ENCODE measurements at places on chromosomes 16 and 17.

DNA sequence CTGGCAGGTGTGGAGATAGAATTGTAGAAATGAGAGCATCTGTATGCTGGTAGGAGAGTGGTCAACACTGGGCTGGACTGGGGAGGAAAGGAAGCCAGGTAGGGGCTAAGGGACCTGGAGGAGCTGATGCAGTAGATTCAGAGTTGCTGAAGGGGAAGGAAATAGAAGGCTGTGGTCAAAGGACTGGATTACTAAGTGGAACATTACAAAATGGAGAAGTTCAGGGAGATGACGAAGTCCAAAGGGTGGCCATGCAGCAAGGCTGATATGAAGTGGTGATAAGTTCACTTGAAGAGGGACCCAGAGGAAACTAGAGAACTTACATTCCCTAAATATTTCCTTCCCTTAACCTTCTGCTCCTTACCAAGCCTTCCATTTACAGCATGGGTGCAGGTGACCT lies 8.6 kb upstream of the CCL2 start:
- no peak for DNase-seq

DNA sequence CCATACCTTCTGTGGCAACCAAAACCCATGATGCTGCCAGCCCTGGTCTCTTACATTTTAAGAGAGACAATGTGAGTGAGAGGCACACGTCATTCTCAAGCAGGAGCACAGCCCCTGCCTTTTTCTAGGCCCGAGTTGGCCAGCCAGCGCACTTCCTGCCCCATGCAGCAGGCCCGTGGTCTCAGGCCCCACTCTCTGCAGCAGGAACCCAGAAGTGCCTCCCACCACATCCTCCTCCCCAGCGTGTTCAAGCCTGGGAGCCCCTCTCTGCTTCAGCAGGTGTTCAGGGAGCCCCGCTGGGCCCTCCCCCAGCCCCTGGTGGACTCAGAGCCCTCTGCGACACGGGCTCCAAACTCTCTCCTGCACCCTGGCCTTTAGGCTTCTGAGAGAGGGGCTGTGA lies 30.5 kb downstream of the ITGAE start:
- peak; percentile 47 for DNase-seq

DNA sequence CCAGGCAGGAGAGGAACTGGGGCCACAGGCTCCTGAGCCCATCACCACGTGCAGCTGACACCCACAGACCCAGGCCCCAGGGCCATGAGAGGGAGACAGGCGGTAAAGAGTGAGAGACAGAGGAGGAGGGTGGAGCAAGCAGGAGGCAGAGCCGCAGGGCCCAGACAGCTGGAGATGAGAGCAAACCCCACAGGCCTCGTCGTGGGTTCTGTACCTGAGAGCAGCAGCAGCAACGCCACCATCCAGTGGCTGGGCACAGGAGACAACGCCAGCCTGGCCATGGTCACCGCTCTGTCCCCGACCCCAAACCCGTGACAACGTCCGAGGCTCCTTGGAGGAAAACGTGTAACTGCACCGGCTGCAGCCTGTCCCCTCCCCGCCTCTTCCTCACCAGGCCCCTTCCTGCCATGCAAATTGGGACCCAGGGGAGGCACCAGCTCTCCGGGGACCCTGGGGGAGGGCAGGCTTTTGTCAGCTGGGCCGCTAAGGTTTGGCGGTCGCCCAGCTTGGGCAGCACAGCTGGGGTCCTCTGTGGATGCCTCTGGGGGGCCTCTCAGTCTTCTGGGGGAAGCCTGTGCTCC lies at the start of gene CD79B:
Gene CD79B (minus strand): TSS at position 351 of the 581 bp plus-strand sequence. CDS start 70 bp downstream, at position 281.
- peak; percentile 61 for DNase-seq

- peak; percentile 43 for DNase-seq
Observed at GRCh38 chr16:19389246-19389645, 28.4 kb upstream of the TMC5 start.

GRCh38 chr17:37527249-37527851 lies 37.7 kb downstream of the DUSP14 start:
- peak; percentile 25 for DNase-seq

GRCh38 chr17:6011206-6011605 lies 59.0 kb upstream of the WSCD1 start:
- no peak for DNase-seq

DNA sequence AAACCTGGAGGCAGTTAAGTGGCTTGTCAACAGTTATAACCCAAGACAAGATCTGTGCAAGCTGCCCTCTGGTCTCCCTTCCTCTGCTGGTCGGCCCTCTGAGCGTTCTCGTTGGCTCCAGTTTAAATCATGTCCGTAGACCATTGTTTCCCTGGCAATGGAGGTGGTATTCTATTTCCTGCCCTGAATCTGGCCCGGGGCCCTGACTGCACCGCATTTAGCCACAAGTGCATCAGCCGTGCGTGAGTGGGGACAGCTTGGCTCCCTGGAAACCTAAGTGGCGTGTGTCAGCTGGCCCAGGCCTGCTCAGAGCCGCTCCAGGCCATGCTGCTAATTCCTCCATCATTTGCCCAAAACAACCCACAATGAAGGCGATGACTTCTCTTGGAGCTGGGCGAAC lies 15.0 kb upstream of the MYLK3 start:
- no peak for DNase-seq

DNA sequence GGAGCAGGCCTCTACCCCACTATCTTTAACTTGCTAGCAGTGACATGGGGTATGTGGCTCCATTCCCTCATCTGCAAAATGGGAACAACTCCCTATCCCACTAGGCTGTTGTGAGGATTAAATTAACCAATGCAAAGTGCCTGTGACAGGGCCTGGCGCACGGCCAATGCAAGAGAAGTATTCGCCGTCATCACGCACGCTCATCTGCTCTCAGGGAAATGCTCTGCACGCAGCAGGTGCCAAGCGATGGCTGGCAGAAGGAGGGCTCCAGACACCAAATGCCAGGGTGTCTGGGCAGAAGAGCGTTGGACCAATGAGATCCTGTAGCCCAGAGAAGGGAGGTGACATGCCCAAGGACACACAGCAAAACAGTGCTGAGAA lies 17.3 kb downstream of the FAM83G start:
- no peak for DNase-seq

DNA sequence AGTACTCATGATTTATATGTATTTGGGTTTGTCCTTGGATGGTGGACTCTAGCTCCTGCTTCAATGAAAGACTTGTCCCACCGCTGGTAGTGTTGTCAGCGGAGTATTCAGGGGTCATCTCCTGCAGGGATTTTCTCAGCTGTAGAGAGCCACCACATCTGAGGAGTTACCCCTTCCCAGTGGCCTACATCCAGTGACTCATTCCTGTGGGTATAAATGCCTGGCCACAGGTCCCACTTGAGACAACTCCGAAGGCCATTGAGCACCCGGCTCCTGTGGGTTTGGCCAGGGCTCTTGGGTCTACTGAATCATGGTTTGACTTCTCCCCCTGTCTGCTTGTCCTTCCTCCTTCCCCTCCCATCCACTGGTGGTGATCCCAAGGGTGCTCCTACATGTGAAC lies 34.6 kb upstream of the WSB1 start:
- no peak for DNase-seq

DNA sequence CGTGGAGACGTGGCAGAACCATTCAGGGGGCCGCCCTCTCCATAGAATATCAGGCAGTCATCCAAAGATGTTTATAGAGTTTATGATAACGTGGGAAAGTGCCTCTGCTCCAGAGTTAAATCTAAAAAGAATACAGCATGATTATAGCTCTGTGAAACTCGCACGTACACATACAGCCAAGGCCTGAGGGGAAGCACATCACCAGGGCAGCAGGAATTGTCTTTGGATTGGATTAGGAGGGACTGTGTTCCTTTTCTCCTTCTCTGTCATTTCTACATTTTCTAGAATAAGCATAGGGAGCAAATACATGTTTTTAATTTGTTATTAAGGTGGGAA lies 26.9 kb downstream of the EEF2K start:
- no peak for DNase-seq

GRCh38 chr16:11405331-11406176 lies 60.3 kb downstream of the RMI2 start:
- DNase-seq = peak; percentile 64

- no peak for DNase-seq
Observed at GRCh38 chr17:57471868-57472368, 215.6 kb downstream of the MSI2 start.

DNA sequence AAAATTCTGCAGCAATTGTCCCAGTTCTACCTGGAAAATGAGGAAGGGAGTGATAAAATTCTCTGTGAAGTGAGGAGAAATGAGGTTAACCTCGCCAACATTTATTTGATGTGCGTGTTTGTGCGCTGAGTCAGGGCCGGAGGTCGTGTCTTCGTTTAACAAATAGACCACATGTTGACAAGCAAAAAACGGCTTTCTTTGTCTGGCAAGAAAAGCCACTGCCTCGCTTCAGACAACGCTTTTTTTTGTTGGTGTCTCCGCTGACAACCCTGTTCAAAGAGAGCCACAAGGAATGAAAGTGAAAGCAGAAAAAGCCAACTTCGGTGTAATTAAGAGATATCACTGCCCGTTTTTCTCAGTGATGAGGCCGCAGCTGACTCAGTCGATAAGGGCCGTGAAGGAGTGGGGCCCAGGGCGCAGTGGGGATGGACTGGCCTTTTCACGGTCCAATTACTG lies 510.6 kb downstream of the CDH13 start:
- peak; percentile 11 for DNase-seq

DNA sequence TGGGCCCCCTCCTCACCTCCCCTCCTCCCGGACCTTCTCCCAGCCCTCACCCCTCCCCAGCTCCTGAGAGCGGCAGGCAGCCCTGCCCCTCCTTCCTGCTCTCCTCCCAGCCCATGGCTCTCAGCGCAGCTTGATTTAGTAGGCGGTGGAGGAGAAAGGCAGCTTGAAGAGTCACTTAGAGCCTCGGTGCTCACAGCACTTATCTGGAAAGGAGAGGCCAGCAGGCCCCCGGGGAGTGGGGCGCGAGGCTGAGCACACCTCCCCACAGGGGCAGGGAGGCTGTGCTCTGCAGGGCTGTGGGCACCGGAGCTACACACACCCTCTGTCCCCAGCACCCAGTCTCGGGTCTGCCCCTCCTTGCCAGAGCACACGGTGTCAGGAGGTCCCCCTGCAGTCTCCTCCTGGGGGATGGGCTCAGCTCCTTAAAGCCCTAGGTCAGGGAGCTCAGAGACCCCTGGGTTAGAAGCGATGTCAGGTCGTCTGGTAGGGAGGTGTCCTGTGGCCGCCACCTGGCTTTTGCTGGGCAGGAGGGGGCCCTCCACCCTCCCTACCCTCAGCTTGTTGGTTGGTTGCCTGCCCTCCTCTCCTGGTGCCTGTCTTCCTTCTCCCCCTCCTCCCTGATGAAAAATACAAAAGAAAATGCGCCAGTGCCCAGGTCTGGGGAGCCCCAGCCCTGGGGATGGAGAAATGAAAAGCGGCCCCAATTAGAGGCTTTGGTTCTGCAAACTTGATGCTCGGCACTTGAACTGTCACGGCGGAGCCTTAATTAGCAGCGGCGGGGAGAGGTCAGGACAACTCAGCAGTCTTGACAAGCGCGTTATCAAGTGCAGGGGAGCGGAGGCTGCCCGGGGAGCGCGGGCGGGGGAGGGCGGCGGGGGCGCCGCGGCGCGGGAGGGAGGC lies 151.1 kb upstream of the GSE1 start:
- peak; percentile 14 for DNase-seq

GRCh38 chr17:64491034-64491860 lies 5.6 kb downstream of the POLG2 start:
- peak; percentile 69 for DNase-seq

DNA sequence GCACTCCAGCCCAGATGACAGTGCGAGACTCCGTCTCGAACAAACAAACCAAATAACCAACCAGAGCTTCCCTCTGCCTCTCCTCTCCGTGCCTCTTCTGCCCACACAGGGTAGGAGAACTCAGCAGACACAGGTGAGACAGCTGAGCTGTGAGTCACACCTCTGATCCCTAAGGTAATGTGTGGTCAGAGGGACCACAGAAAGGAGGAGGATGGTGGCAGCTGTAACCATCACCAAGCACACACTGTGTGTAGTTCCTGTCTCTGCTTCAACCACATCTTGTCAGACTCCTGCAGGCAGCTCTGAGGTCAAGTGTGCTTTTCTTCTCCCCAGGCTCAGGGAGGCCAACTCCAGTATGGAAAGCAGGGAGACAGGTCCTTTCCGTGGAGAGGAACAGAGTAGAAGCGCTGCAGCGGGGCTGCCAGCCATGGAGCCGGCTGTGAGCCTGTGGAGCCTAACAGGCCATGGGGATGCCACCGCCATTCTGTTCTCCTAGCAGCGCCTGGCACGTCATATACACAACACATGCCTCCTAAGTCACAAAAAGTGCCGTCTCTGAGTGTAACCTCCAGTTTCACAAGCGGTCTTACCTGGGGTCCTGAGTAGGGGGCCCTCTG lies 7.1 kb downstream of the NUDT16L1 start:
- no peak for DNase-seq

GRCh38 chr17:81135505-81136278 lies 29.6 kb upstream of the PVALEF start:
- no peak for DNase-seq

- DNase-seq = no peak
Observed at GRCh38 chr17:40699371-40699770, 4.2 kb downstream of the KRT24 start.

DNA sequence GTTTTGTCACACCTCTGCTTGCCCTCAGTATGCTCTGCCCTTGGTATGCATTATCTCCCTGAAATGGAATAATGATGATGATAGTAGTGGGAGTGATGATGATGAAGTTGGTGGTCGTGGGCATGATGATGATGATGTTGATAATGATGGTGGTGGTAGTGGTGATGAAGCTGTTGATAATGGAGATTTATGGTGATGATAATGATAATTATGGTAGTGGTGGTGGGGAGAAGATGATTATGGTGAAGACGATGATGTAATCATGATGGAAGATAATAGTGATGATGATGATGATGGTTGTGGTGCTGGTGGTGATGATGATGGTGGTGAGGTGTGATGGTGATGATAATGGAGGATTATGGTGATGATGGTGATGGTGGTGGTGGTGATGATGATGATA lies 390.1 kb upstream of the EEF2KMT start:
- no peak for DNase-seq

DNA sequence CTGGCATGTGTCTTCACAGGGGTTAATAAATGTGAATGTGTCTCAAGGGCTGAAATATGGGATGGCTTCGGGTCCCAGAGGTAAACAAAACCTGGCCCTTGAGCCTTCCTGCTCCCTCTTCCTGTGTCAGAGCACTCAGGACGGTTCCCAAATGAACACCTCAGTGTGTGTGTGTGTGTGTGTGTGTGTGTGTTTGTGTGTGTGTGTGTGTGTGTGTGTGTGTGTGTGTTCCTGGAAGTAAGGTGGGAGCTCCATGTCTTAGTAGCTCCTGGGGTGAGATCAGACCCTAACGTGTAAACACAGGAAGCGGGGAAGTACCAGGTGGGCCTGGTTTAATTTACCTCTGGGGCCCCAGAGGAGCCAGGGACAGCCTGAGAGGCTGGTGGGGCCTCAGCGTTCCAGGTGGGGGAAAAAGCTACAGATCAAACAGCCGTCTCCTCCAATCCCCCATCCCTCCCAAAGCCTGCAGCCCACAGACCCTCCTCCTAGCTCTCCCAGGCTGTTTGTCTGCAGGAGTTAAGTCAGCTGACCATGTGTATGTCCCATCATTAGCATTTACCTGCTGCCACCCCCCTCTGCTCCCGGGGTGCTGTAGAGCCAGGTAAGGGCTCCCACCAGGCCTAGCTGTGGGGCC lies 6.1 kb downstream of the KIF19 start:
- DNase-seq = no peak

- DNase-seq = no peak
Observed at GRCh38 chr16:85182774-85183173, 70.5 kb upstream of the CIBAR2 start.
